GM12864 (cell line): ENCODE measurements at places on chromosomes 3 and 15.

GRCh38 chr3:114336122-114336697 is 42.4 kb downstream of the TIGIT start:
- no peak for DNase-seq

- DNase-seq = no peak
These were observed 13.3 kb downstream of the CORO2B start for GRCh38 chr15:68592054-68592453.

GRCh38 chr15:59960318-59960717 is 43.8 kb upstream of the FOXB1 start:
- no peak for DNase-seq

GRCh38 chr15:79562403-79562815 is 130.3 kb downstream of the MINAR1 start:
- no peak for DNase-seq

GRCh38 chr15:95259965-95260364 is 1028.6 kb downstream of the MCTP2 start:
- no peak for DNase-seq

DNA sequence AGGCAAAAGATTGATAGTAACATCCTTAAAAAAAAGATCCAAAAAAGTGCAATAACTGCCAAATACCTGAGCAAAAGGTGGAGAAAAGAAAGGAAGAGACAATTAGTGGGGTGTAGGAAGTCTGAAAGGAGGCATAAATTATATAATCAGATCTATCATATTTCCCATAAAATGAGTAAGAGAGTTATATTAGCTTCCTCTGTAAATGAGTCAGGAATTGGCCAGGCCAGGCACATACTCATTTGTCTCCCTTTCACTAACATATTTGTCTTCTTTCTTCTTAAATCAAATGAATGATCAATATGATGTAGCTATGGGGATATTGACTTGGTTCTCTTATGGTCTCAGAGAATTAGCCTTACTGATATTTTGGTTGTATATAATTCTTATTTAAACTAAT is 292.3 kb upstream of the CADM2 start:
- no peak for DNase-seq

- no peak for DNase-seq
These were observed 135.1 kb downstream of the TMCO5A start for GRCh38 chr15:38069511-38070011.

DNA sequence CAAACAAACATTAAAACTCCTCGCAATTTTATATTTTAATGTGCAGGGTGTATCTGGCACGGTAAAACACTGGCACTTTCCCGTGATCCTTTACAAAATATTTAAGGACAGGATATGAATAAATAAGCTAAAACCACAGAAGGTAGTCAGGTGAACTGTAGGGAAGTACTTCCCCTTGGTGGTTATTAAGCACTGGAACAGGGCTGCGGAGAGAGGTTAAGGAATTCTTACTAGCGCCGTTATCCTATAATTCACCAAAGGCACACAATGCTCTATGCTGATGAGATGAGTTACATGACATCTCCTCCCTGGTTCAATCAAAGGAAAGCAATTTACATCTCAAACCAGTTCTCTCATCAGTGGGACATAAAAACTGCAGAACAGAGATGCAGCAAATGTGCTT is 289.8 kb downstream of the ZBTB20 start:
- no peak for DNase-seq

- no peak for DNase-seq
These were observed at the start of gene GNB5 for GRCh38 chr15:52191207-52191606. Gene GNB5 (minus strand): TSS chr15:52191392. CDS start chr15:52184676, 6,716 bp downstream.

GRCh38 chr15:39381517-39381916 is 199.4 kb upstream of the THBS1 start:
- DNase-seq = no peak

- DNase-seq = no peak
These were observed 219.4 kb downstream of the UBE2E2 start for GRCh38 chr3:23422517-23422851.

DNA sequence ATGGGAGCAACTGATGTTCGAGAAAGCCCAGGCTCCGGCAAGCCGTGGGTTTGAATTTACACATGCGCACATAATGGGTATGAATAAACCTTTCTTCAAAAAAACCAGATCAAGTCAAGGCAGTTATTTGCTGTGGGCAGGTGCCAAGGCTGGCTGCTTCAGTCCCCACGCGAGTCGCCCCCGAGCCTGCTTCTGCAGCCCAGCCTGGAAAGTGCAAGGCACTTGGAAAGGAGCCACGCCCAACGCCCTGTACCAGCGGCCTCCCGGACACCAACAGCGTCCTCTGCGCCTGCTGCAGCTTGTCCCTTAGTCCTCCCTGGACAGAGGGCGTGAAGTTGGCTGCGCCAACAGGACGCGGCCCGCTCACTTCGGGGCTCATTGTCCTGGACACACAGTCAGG is 68.9 kb downstream of the KLF15 start:
- DNase-seq = no peak

- DNase-seq = no peak
These were observed 146.2 kb upstream of the DPH6 start for GRCh38 chr15:35691891-35692867.

DNA sequence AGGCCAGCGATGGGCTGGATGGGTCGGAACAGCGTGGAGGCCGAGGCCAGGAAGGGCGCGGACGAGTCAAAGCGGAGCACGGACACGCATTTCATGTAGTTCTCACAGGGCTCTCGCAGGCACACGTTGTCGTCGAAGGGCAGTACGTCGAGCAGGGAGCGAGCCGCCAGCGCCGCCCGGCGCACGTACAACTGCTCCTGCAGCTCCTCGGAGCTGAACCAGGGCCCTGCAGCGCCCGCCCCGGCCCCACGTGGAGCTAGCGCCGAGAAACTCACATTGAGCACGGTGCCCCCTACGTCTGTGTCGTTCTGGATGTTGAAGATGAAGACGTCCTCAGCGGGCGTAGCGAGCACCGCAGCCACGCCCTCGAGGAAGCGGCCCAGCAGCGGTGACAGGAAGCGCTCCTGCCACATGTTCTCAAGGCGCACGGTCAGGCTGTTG is 5.8 kb downstream of the CELSR3 start:
- DNase-seq = no peak

GRCh38 chr3:108412121-108412750 is 98.2 kb downstream of the MYH15 start:
- DNase-seq = no peak

DNA sequence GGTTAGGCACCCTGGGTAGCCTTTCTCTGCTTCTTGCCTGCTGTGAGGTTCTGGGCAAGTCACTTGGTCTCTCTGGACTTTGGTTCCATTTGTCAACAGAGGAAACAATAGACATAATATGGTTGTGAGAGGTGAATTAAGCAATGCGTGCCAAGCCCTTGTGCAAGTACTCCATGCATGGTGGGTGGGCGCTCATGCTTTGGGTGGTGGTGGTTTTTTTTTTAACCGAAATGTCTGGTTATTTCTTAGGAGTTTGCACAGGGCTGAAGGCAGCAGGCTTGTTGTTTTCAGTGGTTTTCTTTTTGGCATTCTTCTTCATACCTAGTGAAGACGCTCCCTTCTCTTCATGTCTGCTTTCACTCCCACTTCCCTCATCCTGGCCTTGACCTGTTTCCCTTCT is 84.2 kb upstream of the LRTM1 start:
- DNase-seq = no peak

DNA sequence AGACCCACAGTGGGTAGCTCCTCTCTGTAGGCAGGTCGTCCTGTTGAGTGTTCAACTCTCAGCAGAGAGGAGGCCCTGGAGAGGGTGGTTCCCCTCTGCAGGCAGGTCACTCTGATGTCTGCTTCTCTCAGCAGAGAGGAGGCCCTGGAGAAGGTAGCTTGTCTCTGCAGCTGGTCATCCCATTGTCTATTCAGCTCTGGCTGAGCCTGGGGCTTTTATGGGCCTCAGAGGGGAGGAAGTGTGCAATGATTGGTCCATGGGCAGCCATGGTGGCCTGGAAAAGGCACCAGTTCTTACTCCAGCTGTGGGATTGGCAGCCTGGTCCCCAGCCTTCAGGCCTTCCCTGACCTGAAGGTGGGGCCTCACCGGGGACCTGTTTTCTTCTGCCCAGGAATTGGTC is 52.9 kb downstream of the PPCDC start:
- no peak for DNase-seq

- DNase-seq = no peak
These were observed 293.3 kb upstream of the THBS1 start for GRCh38 chr15:39287322-39288195.

DNA sequence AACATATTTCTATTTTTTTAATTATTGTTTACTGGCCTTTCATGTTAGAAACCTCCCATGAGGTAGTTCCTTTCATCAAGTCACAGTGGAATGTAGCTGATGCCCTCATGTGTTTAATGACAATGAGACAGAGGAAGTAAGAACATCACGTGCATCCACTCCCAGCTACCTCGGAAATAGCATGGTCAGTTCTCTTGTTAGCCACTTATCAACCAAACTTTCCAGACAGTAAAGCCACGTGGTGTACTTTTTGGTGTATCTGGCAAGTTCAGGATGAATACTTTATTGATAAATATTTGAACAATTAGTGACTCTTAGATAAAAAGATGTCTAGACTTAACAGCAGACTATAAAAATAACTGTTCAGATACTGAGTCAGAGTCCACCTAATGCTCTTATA is 781.7 kb downstream of the MECOM start:
- no peak for DNase-seq

- DNase-seq = no peak
These were observed 36.8 kb upstream of the CFAP161 start for GRCh38 chr15:81097116-81097889.

GRCh38 chr15:31272558-31273257 is 53.9 kb upstream of the KLF13 start:
- no peak for DNase-seq
